Activated CD8-positive, alpha-beta memory T cell treated with anti-CD3 and anti-CD28 coated beads for 48 hours (primary cell): ENCODE measurements at places on chromosomes 5 and 9.
A peak's percentile ranks its signal among the peaks of the same experiment; 100 is the strongest.

GRCh38 chr5:56346741-56347535 lies 113.8 kb upstream of the ANKRD55 start:
- no peak for DNase-seq

GRCh38 chr5:73434907-73435306 lies 13.7 kb downstream of the FOXD1 start:
- no peak for DNase-seq

GRCh38 chr9:20701060-20701459 lies 17.0 kb downstream of the FOCAD start:
- DNase-seq: no peak

DNA sequence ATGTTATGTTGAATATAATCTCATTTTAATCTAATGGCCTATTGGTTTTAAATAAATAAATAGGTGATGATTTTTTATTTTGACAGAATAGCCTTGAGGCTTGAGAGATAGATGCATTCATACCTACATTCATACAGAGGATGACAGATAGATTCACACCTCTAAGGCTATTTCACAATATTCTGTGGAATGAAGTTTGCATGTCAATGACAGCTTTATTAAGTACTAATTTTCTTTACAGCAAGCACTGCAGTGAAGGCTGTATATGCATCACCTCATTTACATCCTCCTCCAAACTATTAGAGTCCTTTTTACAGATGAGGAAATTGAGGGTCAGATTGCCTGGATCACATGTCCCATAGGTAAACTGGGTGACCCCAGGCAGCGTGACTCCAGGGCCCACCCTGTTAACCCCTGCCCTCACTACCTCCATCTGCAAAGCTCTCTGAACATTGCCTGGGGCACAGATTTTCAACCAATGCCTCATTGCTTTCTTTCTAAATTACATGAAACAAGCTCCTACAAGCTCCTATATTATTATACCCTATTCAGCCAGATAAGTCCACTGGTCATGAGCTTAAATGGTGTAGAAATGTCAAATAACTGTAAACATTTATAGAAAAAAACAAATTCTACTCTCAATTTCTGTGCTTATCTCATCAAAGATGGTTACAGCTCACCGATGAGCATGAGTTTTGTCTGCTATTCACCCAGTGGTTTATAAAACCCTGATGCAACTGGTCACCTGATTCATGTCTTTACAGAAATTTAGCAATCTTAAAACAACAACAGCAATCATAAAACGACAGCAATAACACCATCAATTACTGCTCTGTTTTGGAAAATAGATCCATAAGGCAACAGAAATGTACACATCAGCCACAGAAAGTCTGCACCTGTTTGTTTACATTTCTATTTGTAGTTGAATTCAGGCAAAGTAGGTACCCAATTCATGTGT lies 338.0 kb downstream of the NSG2 start:
- no peak for DNase-seq

DNA sequence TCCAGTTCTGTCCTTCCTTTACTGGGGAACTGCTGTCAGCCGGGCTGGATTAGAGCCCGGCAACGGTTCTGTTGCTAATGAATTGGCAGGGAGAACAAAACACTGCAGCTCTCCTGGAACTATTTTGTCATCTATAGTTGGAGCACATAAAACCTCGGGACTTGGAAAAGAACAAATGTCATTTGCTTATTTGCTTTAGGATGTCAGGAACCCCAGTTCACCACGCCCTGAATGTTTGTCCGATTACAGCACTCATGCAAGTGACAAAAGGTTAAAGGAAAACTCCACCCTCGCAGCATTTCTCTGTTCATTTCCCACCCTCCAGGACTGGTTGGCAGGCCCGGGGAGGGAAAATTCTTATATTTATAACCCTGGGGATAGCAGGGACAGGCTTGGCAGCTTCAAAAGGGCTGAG lies 66.4 kb upstream of the PLPP1 start:
- no peak for DNase-seq

DNA sequence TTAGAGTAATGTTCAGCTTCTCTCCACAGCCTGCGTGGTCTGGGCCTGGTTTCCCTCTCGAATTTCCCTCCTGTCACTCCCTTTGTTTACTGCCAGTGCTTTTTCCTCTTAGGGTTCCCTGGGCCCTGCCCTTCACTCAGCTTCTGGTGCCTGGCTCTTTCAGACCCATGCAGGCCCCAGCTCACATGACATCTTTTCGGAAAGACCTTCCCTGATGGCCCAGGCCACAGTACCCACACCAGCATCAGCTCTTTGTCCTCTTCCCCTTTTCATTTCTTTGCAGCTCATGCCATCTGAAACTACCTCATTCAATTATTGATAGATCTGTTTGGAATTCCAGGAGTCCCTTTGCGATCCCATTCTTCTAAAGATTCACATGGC lies 68.1 kb upstream of the ABL1 start:
- DNase-seq: no peak

- no peak for DNase-seq
Observed at GRCh38 chr5:107776506-107776905, 105.8 kb upstream of the EFNA5 start.

- DNase-seq: no peak
Observed at GRCh38 chr9:90953200-90953599, 151.6 kb downstream of the SYK start.

DNA sequence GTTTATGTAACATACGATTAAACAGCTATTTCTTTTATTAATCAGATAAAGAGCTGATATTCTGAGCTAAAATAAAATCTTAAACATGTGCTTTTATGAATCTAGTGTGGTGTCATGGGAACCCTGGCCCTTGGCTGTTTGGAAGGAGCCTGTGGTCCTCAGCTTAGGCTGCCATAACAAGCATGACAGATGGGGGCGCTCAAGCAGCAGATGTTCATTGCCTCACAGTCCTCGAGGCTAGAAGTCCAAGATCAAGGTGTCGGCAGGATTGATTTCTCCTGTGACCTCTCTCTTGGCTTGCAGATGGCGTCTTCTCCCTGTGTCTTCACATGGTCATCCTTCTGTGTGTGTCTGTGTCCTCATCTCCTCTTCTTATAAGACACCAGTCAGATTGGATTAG lies 448.2 kb downstream of the GADD45G start:
- no peak for DNase-seq

DNA sequence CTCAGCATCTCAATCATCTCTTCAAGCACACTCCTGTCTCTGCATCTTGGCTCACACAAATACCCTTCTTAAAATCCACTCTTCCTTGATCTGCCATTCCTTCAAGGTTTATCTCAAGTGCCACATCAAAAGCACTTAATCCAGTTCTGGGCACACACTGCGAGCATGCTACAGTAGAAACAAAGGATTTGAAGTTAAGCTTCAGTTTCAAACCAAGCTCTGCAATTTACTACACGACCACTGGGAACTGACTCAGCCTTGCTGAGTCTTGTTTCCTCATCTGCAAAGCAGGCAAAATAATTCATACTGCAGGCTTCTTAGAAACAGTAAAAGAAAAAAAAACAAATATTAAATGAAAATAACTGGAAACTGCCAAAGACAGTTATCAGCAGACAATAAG lies 50.5 kb upstream of the CTNNAL1 start:
- no peak for DNase-seq

- no peak for DNase-seq
Observed at GRCh38 chr5:135490245-135491037, 38.3 kb upstream of the TIFAB start.

GRCh38 chr5:142248853-142249462 lies 75.9 kb downstream of the SPRY4 start:
- DNase-seq: no peak

- no peak for DNase-seq
Observed at GRCh38 chr5:133952729-133953567, 15.5 kb downstream of the C5orf15 start.

GRCh38 chr9:137579259-137579604 lies 507 bp upstream of the DPH7 start:
- DNase-seq: no peak

DNA sequence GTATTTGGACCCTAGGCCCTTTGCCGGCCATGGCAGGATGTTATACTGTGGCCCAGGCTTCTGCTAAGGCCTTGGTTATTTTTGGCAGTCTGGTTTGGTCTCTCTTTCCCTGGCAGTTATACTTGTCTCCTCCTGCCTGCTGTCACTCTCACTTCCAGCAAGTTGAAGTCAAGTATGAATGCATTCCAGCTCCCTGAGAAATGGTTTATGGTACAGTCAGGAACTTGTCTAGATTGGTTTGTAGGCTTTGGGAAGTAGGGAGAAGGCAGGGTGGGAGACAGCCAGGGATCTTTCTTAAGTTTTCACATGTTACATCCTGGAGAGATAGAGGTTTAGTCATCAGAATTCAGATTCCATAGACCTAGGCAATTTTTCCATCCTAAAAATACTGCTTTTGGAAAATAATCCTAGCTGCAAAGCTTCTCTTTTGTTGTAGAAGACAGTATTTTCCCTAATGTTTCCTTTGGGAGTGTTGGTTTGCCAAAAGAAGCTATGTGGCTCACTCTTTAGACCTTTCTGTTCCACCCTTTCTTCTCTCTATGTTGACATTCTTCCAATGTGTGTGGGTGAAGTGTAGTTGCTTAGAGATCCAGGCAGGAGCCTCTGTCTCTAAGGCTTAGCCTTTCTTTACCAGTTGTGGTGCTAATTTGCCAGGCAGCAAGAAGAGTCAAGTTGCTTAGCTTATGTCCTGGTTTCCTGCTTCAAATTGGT lies 2.5 kb upstream of the KDM3B start:
- DNase-seq: no peak

- no peak for DNase-seq
Observed at GRCh38 chr5:153629027-153629895, 138.8 kb downstream of the GRIA1 start.

DNA sequence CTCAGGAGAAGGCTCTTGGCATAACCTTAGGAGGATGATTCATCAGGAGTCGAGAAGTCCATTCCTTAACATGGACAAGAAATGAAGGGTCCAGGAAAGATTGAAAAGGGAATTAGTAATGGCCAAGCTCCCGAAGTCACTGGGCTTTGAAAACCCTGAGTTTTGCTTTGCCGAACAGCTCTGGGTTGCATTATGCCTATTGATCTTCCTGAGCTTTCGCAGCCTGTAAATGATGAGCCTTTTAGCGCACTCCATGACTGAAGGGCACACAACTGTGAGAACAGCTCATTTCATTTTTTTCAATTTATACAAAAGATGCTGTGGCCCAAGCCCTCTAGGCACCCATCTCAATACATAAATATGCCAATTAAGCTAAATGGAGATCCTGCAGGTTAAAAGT lies 25.0 kb upstream of the PUM3 start:
- DNase-seq: no peak

DNA sequence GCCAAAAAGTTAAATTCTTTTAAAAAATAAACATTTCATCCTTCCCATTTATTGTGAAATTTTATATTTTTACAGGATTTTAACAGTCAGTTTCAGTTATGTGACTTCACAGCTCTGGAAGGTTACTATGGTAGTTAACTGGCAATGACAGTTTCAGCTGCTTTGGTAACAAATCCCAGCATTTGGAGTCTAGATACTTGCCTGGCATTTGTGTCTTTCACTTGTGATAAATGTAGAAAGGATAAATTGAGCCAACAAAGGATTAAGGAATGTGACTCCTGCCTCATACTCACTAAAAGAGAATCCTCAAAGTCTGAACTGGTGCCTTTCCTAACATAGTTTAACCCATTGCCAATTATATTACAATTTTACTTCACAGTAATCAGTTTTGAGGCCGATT lies 315.5 kb downstream of the FER start:
- DNase-seq: no peak

DNA sequence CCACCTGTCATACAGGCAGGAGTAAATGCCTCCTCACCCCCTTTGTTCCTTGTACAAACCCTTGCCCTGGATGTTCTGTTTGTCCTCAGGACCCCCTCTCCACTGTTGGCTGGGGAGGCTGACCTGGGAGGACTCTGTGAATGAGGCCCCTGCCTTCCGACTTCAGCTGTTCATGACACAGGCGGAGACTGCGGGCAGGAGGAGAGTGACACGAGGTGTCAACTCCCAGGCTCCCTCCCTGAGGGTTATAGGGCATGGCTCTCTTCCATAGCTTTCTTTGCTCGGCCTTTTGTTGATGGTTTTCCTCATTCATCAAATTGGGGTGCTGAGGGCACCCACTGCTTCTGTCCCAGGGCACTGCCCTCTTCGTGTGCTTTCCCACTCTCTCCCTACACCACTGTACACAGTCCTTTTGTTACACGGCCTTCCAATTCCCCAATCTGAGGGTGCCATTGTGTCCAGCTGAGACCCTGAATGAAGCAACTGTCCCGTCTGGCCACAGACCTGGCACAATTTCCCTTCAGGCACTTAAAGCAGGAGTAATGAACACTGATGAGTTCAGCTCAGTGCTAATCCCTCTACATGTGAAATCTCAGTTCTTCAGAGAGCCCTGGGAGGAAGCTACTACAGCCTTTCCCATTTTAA lies 33.8 kb downstream of the KCNIP1 start:
- no peak for DNase-seq

- peak; percentile 41 for DNase-seq
Observed at GRCh38 chr9:91423785-91424402, at the start of gene NFIL3. Gene NFIL3, minus strand, starts transcription at chr9:91423832. Its CDS starts 13,098 bp downstream, at chr9:91410734.

- no peak for DNase-seq
Observed at GRCh38 chr5:176941951-176942350, 42.8 kb upstream of the HK3 start.

- DNase-seq: no peak
Observed at GRCh38 chr5:175854231-175855040, 16.9 kb upstream of the CPLX2 start.

DNA sequence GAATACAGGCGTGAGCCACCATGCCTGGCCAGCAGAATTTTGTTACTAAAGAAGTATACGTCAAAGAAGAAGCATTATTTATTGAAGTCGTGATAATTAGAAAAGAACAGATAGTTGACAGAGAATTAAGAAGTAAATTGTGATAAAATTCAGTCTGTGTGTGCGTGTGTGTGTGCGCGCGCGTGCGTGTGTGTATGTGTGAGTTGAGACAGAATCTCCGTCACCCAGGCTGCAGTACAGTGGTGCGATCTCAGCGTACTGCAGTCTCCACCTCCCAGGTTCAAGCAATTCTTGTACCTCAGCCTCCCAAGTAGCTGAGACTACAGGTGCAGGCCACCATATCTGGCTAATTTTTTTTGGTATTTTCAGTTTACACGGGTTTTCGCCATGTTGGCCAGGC lies 77.8 kb downstream of the ERBIN start:
- no peak for DNase-seq

DNA sequence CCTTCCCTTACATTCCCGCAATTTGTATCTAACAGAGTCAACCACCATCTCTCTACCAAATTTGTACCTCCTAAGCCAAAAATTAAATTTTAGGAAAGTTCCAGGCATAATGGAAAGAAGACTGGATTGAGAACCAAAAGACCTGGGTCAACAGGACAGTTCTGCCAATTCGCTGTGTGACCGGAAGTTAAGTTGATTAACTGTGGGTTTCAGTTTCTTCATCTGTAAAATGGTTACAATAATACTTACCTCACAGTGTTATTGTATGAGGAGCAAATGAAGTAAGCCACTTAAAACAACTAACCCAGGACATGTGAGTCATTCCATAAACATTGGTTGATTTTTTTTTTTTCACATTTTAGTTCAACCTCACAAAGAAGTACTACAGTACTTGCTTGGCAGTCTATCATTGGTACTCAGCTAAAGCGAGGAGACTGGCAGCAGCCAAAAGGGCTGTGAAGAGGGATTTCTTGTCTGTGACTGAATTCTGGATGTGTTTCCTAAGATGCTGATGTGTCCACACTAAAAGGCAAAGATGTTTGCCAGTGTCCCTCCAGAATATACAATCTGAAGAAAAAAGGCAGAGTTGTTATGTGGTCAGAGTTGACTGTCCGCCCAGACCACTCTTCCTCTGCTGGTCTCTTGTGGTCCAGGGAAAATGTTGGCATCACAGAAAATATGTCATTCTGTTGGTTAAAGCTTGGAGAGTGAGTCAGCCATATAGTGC lies 198.6 kb downstream of the TLE1 start:
- no peak for DNase-seq
